ENCODE measurements at places on chromosomes 4 and X.

GRCh38 chr4:102218656-102219055 lies 126.6 kb downstream of the SLC39A8 start:
- no peak for DNase-seq

- no peak for DNase-seq
Observed at GRCh38 chr4:78024576-78025091, 32.5 kb upstream of the FRAS1 start.

DNA sequence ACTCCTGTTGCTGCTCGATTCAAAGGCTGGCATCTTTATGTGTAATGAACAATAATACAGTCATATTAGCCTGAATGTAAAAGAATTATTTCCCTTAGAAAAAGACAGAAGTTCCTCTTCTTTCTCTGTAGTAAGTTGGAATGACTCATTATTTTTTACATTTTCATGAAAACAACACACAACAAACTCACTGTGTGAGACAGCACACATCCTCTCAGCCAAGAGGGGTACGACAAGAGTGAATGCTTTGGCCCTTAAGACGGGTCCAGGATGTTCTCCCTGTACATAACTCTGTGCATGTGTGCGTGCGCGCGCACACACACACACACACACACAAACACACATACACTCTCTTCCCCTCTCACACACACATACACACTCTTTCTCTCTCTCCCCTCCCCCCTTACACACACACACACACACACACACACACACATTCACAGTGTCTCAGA lies 72.8 kb downstream of the MANBA start:
- DNase-seq, result no peak

DNA sequence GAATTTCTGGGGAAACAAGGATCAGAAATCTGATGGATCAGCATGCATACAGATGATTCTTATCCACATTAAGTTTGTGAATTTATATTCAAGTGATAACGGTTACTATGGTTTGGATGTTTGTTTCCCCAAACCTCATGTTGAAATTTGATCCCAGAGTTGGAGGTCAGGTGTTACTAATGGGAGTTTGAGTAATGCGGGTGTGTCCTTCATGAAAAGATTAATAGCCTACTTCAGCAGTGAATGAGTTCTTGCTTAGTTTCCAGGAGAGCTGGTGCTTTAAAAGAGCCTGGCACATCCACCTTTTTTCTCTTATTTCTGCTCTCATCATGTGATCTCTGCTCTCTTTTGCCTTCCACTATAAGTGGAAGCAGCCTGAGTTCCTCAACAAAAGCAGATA lies 712.4 kb downstream of the IL1RAPL1 start:
- DNase-seq, result no peak

GRCh38 chrX:31219174-31219573 lies 147.3 kb upstream of the FTHL17 start:
- DNase-seq, result no peak

DNA sequence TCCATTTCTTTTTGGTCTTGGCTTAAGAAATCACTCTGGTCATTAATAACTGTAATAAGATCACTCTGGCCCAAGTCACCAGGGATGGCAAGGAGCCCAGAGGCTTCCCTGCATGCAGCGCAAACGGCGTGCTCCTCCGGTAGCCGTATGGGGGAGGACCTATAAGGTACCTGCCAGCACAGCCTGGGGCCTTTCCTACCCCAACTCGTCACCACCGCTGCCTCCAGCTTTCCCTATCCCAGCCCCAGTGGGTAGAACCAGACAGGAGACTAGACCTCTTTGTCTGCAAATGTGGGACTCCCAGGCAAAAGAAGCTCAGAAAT lies 25.9 kb downstream of the HAND2 start:
- no peak for DNase-seq

DNA sequence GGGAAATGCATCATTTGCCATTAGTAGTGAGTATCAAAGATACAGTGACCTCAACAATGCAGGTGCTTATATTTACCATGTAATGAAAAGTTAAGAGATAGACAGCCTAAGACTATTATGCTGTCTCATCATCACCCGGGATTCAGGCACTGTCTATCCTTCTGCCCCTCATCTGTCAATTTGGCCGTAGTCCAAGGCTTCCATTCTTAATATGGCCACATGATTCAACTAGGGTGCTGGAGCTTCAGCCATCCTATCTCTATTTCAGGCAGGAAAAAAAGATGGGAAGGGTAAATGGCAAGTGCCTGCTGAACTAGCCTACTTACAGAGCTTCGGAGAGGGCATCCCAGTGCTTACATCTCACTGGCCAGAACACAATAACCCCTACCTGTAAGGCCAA lies 196.7 kb upstream of the LNX1 start:
- no peak for DNase-seq

DNA sequence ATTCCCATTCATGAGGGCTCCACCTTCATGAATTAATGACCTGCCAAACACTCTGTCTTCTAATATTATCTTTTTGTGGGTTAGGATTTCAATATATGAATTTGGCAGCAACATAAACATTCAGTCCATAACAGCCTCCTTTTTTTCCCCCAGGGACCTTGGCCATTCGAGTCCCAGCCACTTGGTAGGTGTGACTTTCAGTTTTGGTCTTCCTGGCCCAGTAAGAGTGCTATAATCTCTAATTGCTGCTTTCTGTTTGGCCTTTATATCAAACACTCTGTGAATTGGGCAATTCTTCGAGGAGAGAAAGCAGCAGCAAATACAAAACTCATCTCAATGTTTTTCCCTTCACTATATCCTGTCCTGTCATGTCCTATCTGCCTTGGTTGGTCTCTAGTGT lies 12.4 kb upstream of the RADX start:
- DNase-seq, result no peak

- no peak for DNase-seq
Observed at GRCh38 chr4:32499171-32499570, 1779.0 kb downstream of the PCDH7 start.

- DNase-seq, result peak; percentile 19
Observed at GRCh38 chrX:2875798-2876399, 47.2 kb downstream of the GYG2 start.

DNA sequence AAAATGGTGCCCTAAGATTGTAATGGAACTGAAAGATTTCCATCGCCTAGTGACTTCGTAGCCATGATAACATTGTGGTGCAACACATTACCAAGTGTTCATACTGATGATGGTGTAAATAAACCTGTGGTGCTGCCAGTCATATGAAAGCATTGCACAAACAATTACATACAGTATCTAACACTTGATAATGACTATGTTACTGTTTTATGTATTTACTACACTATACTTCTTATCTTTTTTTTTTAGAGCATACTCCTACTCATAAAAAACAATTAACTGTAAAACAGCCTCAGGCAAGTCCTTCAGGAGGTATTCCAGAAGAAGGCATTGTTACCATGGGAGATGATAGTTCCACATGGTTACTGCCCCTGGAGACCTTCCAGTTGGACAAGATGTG lies 152.7 kb upstream of the EDNRA start:
- DNase-seq, result no peak

DNA sequence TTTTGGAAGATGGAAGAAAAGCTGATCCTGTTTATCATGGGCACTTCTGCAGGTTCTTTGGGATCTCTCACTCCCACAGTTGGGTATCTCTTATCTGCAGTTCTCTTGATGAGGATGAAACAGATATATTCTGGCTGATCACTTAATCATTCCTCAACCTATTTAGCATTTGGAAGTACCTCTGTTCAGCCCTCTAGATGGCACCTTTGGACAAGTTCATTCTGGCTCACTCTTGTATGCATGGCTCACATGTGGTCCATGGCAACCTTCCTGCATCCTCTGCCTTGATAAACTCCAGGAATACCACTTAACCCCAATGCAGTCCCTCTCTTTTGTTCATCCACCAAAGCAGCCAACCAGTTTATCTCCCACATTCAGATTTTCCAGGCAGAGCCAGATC lies 74.2 kb downstream of the SMARCA5 start:
- peak; percentile 47 for DNase-seq

DNA sequence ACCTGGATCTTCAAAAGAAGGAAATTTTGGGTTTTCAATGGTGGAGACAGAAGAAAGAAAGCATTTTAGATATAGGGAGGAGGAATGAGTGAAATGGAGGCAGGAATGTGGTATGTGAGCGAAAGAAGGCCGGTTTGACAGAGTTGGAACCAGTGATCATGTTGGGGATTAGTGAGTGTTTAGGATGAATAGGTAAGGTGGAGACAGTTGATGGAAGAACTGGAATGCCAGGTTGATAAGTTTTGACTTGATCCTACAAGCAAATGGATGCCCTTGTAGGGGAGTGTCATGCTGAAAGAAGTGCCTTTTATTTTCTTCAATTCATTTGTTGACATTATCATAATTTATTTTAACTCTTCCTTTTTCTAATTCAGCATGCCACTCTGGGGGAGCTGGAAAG lies 207.8 kb upstream of the AMOT start:
- DNase-seq, result no peak

- DNase-seq, result no peak
Observed at GRCh38 chrX:108437349-108438109, 693 bp downstream of the COL4A6 start.

DNA sequence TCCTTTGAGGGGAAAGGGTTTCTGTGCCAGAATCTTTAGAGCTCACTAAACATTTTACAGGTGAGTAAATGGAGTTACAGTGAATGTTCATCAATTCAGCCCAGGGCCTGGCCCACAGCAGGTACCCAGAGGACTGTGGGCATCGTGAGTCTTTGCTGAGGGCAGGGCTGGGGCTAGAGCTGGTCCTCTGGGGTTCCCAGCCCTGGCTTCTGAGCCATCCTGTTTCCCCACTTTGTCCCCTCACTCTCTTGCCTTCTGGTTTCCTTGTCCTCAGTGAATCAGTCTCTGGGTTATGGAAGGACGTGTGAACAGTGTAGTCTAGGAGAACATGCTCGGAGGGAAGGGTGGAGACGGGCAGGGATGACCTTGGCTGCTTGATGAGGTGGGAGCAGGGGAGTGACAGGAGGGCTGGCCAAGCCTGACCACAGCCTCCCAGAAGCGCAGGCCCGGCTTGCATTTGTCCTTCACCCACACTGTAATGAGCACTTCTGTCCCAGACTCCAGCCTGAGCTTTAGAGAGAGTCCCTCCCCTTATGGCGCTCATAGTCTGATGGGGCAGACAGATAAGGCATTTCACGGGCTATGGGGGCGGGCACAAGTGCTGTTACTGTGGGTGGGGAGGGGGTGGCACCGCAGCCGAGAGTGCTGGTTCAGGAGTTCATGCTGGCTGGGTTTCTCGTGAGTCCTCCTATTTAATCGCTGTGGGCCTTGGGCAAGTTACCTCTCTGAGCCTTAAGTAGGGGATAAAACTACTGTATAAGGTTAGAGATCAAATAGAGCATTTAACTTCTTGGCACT lies 17.3 kb downstream of the TBC1D14 start:
- peak; percentile 82 for DNase-seq

DNA sequence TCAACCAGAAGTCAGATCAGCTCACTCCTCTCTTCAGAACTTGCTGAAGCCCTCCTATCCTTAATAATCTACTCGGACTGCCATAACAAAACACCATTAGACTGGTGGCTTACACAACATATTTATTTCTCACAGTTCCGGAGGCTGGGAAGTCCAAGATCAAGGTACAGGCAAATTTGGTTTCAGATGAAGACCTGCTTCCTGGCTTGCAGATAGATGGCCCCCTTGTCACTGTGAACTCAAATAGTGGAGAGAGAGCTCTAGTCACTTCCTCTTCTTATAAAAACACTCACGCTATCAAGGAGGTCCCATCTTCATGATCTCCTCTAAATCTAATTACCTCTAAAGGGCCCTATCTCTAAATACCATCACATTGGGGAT lies 125.1 kb downstream of the CAMK2D start:
- DNase-seq, result peak; percentile 2

GRCh38 chrX:103488332-103488731 lies 31.0 kb downstream of the RAB40A start:
- no peak for DNase-seq

DNA sequence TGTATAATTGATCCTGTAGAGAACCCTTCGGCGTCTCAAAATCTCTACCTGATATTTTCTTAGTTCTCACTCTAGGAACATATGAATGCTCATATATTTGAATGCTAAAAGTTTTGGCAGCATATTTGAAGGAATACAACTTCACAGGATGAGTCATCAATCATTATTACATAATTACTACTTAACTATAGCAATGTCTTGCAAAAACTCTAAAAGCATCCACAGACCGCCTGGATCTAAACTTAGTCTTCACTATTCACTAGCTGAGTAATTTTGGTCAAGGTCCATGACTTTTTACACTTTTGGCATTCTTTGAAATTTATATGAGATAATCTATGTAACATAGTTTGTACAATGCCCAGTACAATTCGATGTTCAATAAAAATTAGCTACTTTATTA lies 194.7 kb downstream of the DTHD1 start:
- DNase-seq, result no peak

- DNase-seq, result peak; percentile 68
Observed at GRCh38 chr4:80989921-80990544, 40.5 kb upstream of the BMP3 start.

- no peak for DNase-seq
Observed at GRCh38 chr4:122762966-122763716, 30.6 kb downstream of the BBS12 start.

DNA sequence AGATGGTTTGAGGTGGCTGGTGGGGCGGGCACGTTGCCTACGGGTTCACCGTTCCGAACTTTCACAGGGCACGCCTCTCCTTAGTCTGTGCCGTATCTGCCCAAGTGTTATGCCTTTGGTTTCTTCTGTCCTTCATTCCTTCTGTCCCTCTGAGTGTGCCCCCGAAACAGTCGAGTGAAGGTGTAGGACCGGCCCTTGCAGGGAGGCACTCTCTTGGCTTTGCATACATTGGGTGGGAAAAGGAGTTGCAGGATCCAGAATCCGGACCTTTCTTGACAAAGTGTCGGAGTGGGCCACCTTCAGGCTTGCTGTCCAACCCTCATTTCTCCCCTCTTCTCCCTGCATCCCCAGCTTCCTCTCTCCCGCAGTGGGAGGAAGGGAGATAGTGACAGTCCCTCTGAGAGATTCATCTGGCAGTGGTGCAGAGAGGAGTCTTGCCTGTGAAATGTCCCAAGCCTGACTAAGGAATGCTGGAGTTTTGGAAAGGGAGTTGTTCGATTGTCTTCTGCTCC lies 569 bp downstream of the ARFIP1 start:
- no peak for DNase-seq

DNA sequence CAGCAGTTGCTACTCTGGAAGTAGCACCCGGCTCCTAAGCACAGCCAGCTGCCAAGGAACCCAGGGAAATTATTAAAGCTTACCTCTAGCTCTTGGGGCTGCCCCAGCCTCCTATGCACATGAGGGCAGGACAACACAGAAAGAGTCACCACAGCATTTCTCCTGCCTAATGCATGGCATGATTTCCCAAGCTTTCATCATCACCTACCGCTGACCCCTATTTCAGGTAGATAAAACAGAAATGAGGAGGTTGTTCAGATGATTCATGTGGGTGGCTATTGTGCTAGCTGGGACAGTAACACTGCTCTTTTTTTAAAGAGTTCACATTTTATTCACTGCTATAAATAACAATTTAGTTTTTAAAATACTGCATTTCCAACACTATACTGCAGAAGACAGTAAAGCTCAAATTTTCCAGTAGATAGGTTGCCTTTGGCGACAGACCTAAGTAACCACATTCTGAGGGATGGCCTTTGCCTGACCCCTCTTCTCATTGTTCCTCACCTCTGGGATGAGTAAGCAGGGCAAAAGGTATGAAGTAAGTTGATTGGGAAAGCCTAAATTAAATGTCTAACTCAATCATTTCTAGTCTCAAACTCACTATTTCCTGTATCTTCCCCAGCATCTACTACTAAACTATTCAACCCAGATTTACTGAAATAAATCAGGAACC lies 16.7 kb downstream of the CASK start:
- no peak for DNase-seq
